ENCODE measurements at places on chromosomes 12 and 14. TPM values are rescaled to one million over a fixed set of nuclear protein-coding genes. Genes with fewer than 3 reads are reported as not detected.

GRCh38 chr12:72133497-72134055 is 138.6 kb upstream of the TRHDE start:
- DNase-seq, result no peak
- no peak overlapping the region for H3K27ac ChIP-seq
- H3K27me3 ChIP-seq, result no peaks in the 10 kb centered on the region
- no peak overlapping the region for H3K4me3 ChIP-seq

GRCh38 chr12:34595749-34596733 is 573.7 kb downstream of the ALG10 start:
- DNase-seq, result no peak
- no peaks in the 10 kb centered on the region for H3K27me3 ChIP-seq
- H3K36me3 ChIP-seq, result no peaks in the 10 kb centered on the region
- H3K4me1 ChIP-seq, result no peaks in the 10 kb centered on the region

DNA sequence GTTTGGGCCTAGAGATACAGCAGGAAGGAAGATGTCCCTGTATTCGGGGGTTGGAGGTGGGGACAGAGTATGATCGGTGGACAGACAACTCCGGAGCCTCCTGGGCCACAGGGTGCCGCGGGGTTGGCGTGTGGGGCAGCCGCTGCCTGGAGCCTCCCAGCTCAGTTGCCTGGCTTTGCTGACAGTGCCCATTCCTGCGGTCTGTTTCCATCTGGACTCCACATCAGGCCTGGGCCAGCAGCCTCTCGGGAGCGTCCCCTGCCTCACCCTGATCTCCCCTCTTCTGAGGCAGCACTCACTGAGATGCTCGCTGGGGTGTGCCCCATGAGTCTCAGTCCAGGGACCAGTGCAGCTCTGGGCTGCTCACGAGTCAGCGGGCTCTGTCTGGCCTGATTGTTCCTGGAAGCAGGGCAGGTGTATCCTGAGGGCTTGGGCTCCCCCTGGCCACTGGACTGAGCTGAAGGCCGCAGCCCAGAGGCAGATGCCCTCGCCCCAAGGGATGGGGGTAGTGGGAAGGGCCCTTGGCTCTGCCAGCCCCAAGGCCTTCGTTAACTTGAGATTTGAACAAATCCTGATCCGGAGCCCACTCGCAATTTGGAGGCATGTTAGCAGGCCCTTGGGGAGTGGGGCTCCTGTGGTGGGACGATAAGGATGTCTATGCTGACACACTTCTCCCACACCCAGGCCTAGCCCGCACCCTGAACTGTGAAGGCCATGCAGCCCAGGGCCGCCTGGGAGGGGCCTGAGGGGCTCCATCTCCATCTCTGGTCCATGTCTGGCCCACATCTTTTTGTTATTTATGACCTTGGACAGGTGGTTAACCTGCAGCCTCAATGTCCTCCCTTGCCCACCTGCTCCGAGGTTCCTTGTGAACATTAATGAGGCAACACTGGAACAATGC is 7.5 kb downstream of the HIP1R start:
- no peaks in the 10 kb centered on the region for H3K27me3 ChIP-seq
- no peaks in the 10 kb centered on the region for H3K36me3 ChIP-seq
- H3K4me1 ChIP-seq, result peaks cover 4% of the 10 kb centered on the region
- H3K4me3 ChIP-seq, result no peak overlapping the region

DNA sequence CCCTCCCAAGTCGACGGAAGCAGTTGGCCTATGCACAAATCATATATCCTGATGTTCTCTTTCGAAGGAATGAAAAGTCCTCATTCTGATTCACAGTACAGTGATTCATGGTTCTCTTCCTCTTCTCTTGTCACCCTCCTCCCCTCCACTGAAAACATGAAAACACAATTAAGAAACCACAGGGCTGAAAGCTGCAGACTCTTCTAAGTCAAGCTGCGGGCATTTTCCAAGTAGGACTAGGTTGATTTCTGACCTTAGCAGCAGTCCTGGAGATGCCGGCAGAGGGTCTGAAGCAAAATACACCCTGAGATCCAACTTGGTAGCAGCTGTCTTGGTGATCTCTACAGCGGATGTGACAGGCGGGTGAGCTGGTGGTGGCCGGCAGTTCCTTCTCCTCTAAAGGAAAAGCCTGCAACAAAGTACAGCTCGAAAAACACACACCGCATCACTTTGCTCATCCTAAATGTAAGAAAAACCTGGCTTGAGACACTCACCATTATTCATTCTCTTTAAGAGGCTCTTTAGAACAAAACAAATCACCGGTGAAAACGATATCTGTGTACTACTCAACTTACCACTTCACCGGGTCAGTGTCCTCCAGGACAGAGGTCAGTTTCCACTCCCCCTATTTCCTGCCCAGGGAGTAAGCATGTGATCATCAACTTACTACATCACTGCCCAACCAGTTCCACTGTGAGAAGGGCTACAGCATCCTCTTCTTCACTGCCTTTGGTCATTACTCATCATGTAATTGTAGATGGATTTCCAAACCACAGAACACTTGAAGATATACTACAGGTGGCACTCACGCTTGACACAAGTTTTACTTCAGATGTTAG is 6.0 kb downstream of the TMCC3 start:
- DNase-seq, result peak; percentile 31
- H3K4me1 ChIP-seq, result peaks cover 33% of the 10 kb centered on the region
- H3K27ac ChIP-seq, result peak overlapping the region; percentile 40
- no peaks in the 10 kb centered on the region for H3K36me3 ChIP-seq

DNA sequence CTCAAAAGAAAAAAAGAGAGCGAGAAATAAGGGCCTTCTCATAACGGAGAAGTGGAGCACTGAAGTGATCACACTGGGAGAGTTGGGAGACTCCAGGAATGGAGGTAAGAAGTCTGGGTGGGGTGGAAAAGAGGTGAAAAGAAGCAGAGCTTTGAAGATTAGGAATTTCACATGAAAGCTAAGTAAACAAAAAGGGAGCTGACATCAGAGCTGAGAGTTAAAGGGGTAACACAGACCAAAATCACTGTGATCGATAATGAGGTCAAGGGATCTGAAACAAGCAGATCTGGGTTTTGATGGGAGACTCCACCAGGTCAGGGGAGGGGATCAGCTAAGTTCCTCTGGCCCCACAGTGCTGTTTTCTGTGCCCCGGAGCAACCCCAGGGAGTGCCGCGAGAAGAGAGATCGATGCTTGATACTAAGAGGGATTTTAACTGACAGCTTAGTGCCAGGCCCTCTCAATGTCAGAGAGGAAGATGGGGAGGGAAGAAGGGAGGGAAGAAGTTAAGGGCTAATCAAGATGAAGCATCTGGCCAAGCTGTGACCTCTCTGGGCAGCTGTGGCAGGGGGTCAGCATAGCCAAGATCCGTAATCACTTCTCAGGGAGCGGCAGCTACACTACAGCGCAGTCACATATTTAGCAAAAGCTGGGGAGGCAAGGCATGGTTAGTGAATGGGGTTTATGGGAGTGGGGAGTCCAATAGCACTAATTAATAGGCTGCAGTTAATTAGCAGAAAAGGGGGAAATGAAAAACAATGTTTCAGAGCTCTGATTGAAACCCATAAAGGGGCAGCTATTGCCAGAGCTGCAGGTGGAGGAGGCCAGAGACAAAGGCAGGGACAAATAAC is 8.0 kb downstream of the AQP6 start:
- H3K27ac ChIP-seq, result no peak overlapping the region
- H3K4me1 ChIP-seq, result peaks cover 10% of the 10 kb centered on the region
- no peaks in the 10 kb centered on the region for H3K36me3 ChIP-seq
- no peak for DNase-seq
- H3K4me3 ChIP-seq, result no peak overlapping the region
- H3K27me3 ChIP-seq, result no peaks in the 10 kb centered on the region

- no peak overlapping the region for H3K4me3 ChIP-seq
- no peaks in the 10 kb centered on the region for H3K36me3 ChIP-seq
- H3K27ac ChIP-seq, result no peak overlapping the region
- H3K4me1 ChIP-seq, result no peaks in the 10 kb centered on the region
- peaks cover 2% of the 10 kb centered on the region for H3K27me3 ChIP-seq
- DNase-seq, result no peak
Measured at GRCh38 chr14:37625597-37626595, 30.5 kb downstream of the TTC6 start.

- H3K27me3 ChIP-seq, result no peaks in the 10 kb centered on the region
- no peak overlapping the region for H3K27ac ChIP-seq
- H3K4me1 ChIP-seq, result no peaks in the 10 kb centered on the region
Measured at GRCh38 chr14:63214417-63215196, 10.4 kb downstream of the RHOJ start.

GRCh38 chr12:16048511-16048910 is 137.4 kb downstream of the DERA start:
- no peaks in the 10 kb centered on the region for H3K4me1 ChIP-seq
- H3K27ac ChIP-seq, result no peak overlapping the region
- no peak for DNase-seq
- H3K4me3 ChIP-seq, result no peak overlapping the region

DNA sequence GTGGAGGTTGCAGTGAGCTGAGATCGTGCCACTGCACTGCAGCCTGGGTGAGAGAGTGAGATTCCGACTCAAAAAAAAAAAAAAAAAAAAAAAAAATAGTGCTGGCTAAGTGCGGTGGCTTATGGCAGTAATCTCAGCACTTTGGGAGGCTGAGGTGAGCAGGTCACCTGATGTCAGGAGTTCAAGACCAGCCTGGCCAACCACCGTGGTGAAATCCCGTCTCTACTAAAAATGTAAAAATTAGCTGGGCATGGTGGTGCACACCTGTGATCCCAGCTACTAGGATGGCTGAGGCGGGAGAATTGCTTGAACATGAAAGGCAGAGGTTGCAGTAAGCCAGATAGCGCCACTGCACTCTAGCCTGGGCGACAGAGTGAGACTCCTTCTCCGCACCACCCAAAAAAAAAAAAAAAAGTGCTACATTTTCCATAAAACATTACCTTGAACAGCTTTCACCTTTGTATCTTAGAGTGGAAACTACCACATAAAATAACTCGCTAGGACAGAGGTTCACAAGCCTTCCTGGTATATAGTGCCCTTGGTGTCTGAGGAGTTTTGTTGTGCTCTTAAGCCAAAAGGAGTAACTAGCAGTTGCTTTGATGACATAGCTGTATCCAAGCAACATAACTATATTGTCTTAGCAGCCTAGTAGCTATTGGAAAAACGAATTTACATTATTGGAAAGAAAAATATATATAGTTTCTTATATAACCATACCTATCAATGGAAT is 11.1 kb downstream of the PTGES3 start:
- H3K4me3 ChIP-seq, result no peak overlapping the region
- peaks cover 6% of the 10 kb centered on the region for H3K36me3 ChIP-seq
- H3K4me1 ChIP-seq, result peaks cover 34% of the 10 kb centered on the region
- H3K27me3 ChIP-seq, result no peaks in the 10 kb centered on the region
- no peak overlapping the region for H3K27ac ChIP-seq

DNA sequence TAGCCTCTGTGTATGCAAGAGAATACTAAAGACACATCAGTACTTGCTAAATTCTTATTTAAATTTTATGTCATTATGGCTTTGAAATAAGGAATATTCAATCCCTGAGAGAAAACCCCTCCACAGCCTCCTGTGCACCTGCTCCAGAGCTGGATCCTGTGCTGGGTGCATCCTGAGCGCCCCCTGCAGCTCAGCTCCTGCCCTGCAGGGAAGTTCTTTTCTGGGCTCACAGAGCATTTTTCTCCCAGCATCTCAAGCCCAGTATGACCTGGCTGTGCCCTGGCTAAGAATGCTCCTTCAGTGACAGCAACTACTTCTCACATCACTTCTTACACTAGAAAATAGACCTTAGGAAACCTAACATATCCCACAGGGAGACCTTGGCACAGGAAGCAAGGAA is 1211.7 kb downstream of the TMEM121 start:
- H3K4me3 ChIP-seq, result peak overlapping the region; percentile 65
- DNase-seq, result no peak
- H3K27ac ChIP-seq, result peak overlapping the region; percentile 96
- H3K36me3 ChIP-seq, result no peaks in the 10 kb centered on the region
- no peaks in the 10 kb centered on the region for H3K27me3 ChIP-seq

GRCh38 chr12:55652352-55652751 is 15.7 kb downstream of the OR10P1 start:
- no peak overlapping the region for H3K4me3 ChIP-seq
- no peaks in the 10 kb centered on the region for H3K4me1 ChIP-seq
- no peaks in the 10 kb centered on the region for H3K36me3 ChIP-seq
- no peaks in the 10 kb centered on the region for H3K27me3 ChIP-seq
- DNase-seq, result no peak
- no peak overlapping the region for H3K27ac ChIP-seq

- no peak for DNase-seq
- no peak overlapping the region for H3K27ac ChIP-seq
- peaks cover 45% of the 10 kb centered on the region for H3K36me3 ChIP-seq
- no peak overlapping the region for H3K4me3 ChIP-seq
Measured at GRCh38 chr12:6551063-6551461, 4.8 kb downstream of the IFFO1 start.

DNA sequence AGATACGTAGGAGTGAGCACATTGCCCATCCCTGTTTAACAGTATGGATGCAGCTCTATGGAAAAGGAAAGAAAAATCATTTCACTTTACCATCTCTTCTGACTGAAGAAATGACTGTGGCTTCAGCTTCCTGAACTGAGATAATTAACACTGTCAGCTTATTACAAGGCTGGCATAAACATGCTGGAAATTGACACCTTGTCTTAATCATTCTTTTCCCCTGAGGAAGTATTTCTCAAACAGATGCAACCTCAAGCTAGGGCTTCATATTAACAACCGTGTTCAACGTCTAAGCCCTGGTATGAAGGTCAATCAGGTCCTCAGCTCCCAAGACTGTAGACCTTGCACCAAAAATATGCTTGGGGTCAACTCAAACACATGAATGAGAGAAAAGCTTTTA is 25.0 kb downstream of the RERG start:
- H3K4me3 ChIP-seq, result no peak overlapping the region
- H3K27me3 ChIP-seq, result peaks cover 2% of the 10 kb centered on the region
- no peak for DNase-seq
- H3K36me3 ChIP-seq, result no peaks in the 10 kb centered on the region
- no peak overlapping the region for H3K27ac ChIP-seq

- no peaks in the 10 kb centered on the region for H3K4me1 ChIP-seq
- no peak overlapping the region for H3K4me3 ChIP-seq
- no peaks in the 10 kb centered on the region for H3K36me3 ChIP-seq
Measured at GRCh38 chr12:128290938-128291337, 24.0 kb downstream of the TMEM132C start.

DNA sequence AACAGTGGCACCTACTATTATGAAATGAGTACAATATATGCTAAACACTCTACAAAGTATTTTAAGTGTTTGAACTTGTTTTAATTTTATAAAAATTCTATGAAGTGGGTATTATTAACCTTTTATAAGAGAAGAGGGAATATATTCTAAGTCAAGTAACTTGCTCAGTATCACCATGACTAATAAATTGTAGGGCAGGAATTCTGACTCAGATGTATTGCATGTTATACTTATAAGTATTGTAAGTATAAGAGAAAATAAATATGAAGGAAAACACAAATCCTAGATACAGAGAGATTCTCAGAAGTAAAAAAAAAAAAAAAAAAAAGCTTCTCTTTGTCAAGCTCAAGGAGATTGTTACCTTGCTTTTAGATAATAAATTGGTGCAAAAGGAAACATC is 893.2 kb downstream of the SLC16A7 start:
- DNase-seq, result no peak
- H3K4me1 ChIP-seq, result no peaks in the 10 kb centered on the region
- no peak overlapping the region for H3K4me3 ChIP-seq

Gene GSC
- total RNA-seq, result 2.1 TPM

Gene NOVA1
- total RNA-seq, result not detected

Gene C12orf60
- 0.79 TPM for total RNA-seq

Gene PLEKHD1
- total RNA-seq, result 1.0 TPM

Data from natural killer cell (primary cell).